ENCODE measurements at places on chromosomes 5 and 9.

DNA sequence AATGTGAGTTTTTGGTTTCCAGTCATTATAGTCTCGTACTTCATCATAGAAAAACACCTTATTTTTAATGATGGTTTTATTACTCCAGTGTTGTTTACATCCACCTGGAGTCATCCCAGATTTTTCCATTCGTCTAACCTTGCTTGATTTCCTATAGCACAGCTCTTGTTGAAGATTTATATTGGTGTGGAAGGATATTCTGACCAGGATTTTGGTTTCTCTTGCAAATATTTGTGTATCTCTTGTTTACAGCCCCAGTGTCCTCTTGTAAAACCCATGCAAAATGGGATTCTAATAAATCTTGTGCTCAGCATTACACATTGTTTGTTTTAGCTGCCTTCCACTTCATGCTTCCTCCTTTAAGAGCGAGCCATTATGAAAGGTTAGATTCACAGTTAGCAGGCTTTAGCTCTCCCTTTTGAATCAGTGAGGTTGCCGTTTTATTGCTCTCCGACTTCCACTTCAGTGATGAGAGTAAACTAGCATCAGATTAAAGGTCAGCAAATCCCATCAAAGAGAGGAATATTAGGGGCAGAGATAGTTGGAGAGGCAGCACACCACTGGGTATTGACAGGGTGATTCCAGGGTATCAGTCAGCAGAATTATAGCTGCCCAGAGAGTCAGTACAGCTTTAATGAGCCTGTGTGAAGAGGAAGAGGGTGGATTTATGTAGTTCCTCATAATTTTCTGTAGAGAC lies 157.1 kb downstream of the PBX3 start:
- DNase-seq: peak; percentile 89

DNA sequence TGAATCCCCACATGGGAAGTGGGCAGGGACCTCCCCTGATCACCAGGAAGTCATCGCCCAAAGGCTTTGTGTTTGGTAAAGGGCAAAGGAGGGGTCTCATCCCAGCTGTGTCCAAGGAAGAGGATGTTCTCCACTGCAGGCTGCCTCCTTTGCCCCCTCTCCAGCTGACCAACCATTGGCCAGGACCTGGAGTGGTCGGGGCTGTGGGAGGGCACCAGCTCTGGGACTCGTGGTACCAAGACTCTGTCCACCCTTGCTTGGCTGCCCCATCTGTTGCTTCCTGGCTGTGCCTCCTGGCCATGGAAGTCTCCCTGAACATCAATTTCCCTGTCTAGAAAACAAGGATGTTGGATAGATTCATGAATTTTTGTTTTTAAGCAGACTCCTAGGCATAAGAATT lies 34.1 kb downstream of the COL15A1 start:
- no peak for DNase-seq

DNA sequence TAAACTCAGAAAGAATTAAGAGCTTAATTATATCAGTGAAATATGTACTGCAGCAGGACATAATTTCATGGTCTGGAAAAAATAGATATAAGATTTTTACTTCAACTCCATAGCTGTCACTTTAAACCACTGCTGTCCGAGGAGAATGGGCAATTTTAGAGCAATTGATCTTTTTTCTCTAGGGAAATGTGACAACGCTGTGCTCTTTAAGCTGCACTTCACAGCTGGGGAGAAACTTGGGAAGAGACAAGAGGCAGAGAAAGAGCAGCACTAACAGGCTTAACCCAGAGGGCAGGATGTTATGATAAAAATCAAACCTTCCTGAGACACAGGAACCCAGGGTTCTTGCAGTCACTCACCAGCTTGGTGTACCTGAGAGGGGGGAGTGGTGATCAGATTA lies 92.0 kb downstream of the SPOCK1 start:
- no peak for DNase-seq

GRCh38 chr5:60372786-60373185 lies 327.2 kb downstream of the DEPDC1B start:
- no peak for DNase-seq

GRCh38 chr9:129176701-129177442 lies 1.2 kb downstream of the IER5L start:
- no peak for DNase-seq

- no peak for DNase-seq
These were observed 276.7 kb downstream of the CDH10 start for GRCh38 chr5:24368115-24368514.

DNA sequence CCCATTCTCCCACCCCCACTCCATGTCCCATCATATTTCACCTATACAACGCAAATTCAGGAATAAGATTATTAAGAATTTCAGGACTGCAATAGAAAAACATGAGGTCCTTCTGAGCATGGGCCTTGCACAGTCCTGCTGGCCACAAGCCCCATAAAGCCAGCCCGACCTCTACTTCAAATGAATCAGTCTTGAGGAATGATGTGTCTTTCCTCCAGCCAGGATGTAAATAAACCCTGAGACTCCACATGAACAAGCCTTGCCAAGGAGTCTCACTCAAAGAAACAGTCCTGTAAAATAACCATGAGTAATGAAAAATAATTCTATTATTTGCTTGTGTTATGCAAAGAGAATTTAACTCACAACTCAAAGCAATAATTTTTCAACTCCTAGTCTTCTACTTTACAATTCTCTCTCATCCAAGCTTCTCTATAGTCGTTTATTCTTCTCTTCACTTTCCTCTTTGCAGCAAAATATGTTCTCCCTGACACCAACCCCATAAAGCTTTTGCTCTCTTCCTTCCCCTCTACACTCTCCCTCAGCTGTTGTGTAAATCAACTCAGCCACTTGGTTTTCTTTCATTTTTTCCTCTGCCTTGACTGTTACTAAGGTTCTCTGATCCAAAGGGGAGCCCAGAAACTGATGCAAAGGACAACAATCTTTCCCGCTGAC lies 140.1 kb upstream of the MOCS2 start:
- DNase-seq: no peak

DNA sequence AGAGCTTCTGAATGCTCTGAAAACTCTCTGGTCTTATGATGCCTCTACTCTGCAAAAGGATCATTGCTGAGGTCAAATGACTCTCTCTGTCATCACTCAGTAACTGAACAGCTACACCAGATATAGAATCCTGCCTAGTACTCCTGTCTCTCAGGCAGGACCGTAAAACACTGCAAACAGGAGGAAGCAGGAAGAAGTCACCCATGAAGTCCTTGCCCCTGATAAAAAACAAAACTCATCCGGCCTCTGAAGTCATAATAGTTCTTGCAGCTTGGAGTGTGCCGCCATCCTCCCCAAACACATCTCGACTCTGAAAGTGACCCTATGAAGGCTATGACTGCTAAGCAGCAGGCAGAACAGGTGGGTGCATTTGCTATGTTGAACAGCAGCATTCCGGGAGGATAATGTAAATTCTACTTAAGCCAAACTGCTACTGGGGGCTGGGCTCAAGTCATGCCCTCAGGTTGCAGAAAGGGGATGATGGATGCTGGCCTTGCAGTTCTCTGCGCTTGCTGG lies 81.9 kb upstream of the FAM169A start:
- DNase-seq: no peak

- DNase-seq: no peak
These were observed 44.2 kb downstream of the SH3PXD2B start for GRCh38 chr5:172410160-172410559.

- DNase-seq: no peak
These were observed 164.8 kb upstream of the VCAN start for GRCh38 chr5:83306572-83307241.

GRCh38 chr5:172051643-172052339 lies 45.4 kb upstream of the FBXW11 start:
- no peak for DNase-seq

GRCh38 chr9:117771136-117771535 lies 66.9 kb downstream of the TLR4 start:
- peak; percentile 20 for DNase-seq

DNA sequence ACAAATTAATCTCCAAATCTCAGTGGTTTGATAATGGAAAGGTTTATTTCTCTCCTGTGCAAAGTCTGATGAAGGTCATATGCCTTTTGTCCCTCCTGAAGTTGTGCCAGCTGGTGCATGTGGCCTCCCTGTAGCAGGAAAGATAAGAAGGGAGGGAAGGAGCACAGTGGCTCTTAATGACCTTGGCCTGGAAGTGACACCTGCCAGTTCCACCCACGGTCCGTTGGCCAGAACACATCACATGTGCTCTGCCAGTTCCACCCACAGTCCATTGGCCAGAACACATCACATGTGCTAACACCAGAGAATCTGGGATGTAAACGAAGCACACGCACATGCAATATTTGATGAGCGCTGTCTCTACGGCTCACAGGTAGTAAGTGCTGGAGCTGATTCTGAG lies 130.9 kb downstream of the DOCK2 start:
- DNase-seq: no peak

DNA sequence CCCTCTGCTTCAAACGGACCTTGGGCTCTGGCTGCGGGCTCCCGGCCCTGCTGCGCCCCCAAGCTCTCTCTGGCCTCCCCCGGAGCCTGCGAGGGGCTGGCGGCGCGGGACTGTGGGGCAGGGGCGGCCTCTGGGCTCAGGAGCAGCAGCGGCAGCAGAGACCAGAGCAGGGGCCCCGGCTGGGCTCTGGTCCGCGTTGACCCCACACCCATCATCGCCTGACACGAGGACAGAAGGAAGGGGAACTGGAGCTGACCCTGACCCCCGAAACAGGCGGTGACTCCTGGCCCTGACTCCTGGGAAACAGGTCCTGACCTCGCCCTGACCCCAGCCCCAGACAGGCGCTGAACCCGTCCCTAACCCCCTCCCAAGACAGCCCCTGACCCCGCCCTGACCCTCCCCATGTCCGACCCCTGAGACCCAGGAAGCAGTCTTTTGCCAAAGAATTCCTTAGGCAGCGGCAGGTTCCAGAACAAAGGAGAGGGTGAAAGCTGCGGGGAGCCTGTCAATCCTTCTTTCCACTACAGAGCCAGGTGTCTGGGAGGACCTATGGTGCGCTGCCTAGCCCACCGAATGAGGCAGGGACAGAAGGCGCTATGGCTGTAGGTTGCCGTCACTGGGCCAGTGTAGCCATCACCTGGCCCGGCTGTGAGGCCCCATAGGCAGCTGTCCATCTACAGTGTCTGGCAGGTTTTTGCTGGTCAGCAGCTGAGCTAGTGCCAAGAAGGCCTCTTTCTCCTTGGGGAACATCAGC lies 74.7 kb upstream of the SPTLC1 start:
- no peak for DNase-seq

Measured in NCI-H2227 treated with DMSO at 0.1 percent for 48 hours (cell line).